ENCODE measurements at places on chromosomes 12 and 14. TPM values are rescaled to one million over a fixed set of nuclear protein-coding genes. Genes with fewer than 3 reads are reported as not detected.

The KLRF1 gene
- total RNA-seq: 0.42 TPM

The SYCP3 gene
- 2.0 TPM for total RNA-seq

- H3K4me3 ChIP-seq: no peak overlapping the region
- DNase-seq: no peak
- H3K27ac ChIP-seq: no peak overlapping the region
- no peaks in the 10 kb centered on the region for H3K27me3 ChIP-seq
- peaks cover 2% of the 10 kb centered on the region for H3K36me3 ChIP-seq
Measured at GRCh38 chr14:69237142-69237541, 22.8 kb upstream of the GALNT16 start.

DNA sequence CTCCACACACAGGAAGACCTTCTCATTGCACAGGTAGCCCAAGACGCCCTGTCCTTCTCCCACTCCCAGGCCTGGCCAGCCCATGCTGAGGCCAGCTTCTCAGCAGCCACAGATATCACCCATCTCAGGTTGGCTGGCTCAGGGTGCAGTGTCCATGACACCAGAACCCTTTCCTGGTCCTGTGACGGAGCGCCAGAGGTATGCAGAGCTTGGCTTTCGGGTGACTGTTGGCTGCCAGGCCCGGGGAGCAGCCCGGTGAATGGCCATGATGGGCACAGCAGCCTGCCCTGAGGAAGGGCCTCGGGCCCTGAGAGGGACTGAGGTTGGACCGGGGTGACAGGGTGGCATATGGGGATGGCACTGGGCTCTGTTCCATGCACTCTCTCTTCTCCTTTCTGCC is 173.4 kb downstream of the TSPAN9 start:
- H3K4me3 ChIP-seq: no peak overlapping the region
- peaks cover 10% of the 10 kb centered on the region for H3K4me1 ChIP-seq
- DNase-seq: no peak
- no peak overlapping the region for H3K27ac ChIP-seq

DNA sequence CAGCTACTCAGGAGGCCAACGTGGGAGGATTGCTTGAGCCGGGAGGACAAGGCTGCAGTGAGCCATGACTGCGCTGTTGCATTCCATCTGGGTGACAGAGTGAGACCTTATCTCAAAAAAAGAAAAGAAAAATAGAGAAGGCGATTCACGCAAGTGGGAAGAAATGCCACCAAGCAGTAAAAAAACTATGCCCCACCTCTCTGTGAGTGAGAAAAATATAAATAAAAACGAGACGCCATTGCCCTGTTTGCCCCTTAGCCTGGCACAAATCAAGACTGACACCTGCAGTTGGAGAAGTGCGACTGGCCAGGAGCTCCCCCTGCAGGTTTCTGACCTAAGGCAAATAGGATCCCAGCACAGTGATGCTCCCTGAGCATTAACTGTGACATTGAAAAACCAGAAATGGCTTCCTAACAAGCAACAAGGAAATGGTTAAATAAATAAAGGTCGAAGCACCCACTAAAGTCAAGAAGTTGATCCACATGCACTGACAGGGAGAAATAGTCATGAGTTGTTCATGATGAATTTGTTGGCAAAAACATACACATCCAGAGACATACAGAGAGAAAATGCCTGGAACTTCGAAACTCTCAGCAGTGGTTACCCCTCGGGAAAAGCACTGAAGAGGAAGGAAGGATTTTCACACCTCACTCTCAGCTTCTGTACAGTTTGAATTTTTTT is 21.1 kb downstream of the GSC start:
- DNase-seq: peak; percentile 42
- no peak overlapping the region for H3K4me3 ChIP-seq
- H3K36me3 ChIP-seq: no peaks in the 10 kb centered on the region
- no peak overlapping the region for H3K27ac ChIP-seq

DNA sequence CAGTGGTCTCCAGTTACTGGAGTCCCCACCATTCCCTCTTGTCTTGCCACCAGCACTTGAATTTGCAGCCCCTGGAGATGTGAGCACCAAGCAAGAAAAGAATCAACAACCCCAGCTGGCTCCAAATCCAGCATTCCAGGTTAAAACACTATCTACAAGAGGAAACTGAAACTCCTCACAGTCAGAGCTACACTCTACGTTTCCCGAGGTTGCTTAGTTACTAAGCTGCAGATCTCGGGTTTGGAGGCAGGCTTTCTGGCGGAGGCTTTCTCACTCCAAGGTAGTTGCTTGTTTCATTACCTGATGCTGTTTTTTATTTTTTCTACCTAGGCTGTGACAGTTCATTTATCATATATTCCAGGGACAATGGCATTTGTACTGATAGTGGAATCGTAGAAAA is 248.1 kb downstream of the GLT1D1 start:
- H3K27me3 ChIP-seq: no peaks in the 10 kb centered on the region
- H3K4me3 ChIP-seq: no peak overlapping the region
- H3K27ac ChIP-seq: no peak overlapping the region

- no peak for DNase-seq
- no peak overlapping the region for H3K27ac ChIP-seq
- no peaks in the 10 kb centered on the region for H3K27me3 ChIP-seq
- no peak overlapping the region for H3K4me3 ChIP-seq
Measured at GRCh38 chr12:51199366-51199945, 18.4 kb downstream of the POU6F1 start.

GRCh38 chr14:75626396-75626795 is 34.3 kb downstream of the ERG28 start:
- no peaks in the 10 kb centered on the region for H3K36me3 ChIP-seq
- no peak overlapping the region for H3K27ac ChIP-seq
- H3K4me1 ChIP-seq: no peaks in the 10 kb centered on the region
- no peaks in the 10 kb centered on the region for H3K27me3 ChIP-seq
- no peak for DNase-seq

GRCh38 chr14:75689012-75689411 is 28.0 kb downstream of the TTLL5 start:
- no peak for DNase-seq
- peaks cover 35% of the 10 kb centered on the region for H3K36me3 ChIP-seq
- H3K27ac ChIP-seq: no peak overlapping the region
- no peak overlapping the region for H3K4me3 ChIP-seq
- H3K27me3 ChIP-seq: no peaks in the 10 kb centered on the region

- no peak for DNase-seq
- peaks cover 11% of the 10 kb centered on the region for H3K27me3 ChIP-seq
- H3K36me3 ChIP-seq: no peaks in the 10 kb centered on the region
- no peak overlapping the region for H3K4me3 ChIP-seq
Measured at GRCh38 chr12:104793285-104793684, 164.8 kb downstream of the SLC41A2 start.

GRCh38 chr12:116708826-116709756 is 28.8 kb downstream of the SPRING1 start:
- H3K4me3 ChIP-seq: no peak overlapping the region
- DNase-seq: peak; percentile 56
- H3K27me3 ChIP-seq: peaks cover 19% of the 10 kb centered on the region

GRCh38 chr12:51323966-51324895 is at the start of gene BIN2:
BIN2 (minus strand) TSS chr12:51324174; CDS start chr12:51324102, 72 bp downstream.
- peak within 1 kb of the TSS; percentile 99 for H3K4me3 ChIP-seq
- peak; percentile 88 for DNase-seq
- peaks cover 82% of the 10 kb centered on the region for H3K4me1 ChIP-seq
- H3K27ac ChIP-seq: peak within 1 kb of the TSS; percentile 100

Data from activated CD8-positive, alpha-beta T cell treated with anti-CD3 and anti-CD28 coated beads, Interleukin-2, amount 10 ng/mL, durations not matched to agents 7 days and 5 days (primary cell).